ENCODE measurements at places on chromosomes 4 and X.

DNA sequence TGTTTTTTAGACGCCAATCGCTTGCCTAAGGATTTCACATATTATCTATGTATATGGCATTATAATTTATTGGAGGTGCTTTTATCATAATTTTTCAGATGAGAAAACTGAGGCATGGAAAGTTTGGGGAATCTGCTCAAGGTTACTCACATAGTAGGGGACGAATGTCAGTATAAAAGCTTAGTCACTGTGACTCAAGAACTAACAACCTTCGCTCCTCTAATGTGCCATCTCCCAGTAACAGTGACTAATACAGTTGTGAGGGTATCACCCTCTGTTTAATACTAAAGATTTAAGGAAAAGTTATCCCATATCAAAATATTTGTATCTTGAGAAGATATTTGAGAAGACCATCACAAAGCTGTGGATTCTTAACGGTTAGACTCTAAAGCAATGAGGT, 353.1 kb upstream of the SPOCK3 start:
- DNase-seq: no peak

- no peak for DNase-seq
Observed at GRCh38 chrX:106905064-106905708, 2.0 kb upstream of the RIPPLY1 start.

DNA sequence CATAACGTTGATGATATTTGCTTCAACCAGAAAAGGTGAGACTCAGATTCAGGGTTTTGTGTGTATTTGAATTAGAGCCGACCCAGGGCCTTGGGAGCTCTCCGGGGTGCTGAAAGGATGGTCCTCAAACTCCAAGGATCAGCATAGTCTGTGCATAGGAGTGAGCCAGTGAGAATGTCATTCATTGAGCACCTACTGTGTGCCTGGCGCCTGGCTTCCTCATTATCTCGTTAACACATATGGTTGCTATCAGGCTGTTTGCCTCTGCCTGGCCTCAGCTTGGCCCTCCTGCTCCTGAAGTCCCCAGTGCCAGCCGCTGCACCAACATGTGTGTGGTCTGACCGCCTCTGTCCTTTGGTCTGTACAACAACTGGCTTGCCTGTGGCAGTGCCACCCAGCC, 25.1 kb upstream of the JAKMIP1 start:
- DNase-seq: no peak

- DNase-seq: peak; percentile 0
Observed at GRCh38 chr4:95637043-95637600, 88.3 kb upstream of the UNC5C start.

DNA sequence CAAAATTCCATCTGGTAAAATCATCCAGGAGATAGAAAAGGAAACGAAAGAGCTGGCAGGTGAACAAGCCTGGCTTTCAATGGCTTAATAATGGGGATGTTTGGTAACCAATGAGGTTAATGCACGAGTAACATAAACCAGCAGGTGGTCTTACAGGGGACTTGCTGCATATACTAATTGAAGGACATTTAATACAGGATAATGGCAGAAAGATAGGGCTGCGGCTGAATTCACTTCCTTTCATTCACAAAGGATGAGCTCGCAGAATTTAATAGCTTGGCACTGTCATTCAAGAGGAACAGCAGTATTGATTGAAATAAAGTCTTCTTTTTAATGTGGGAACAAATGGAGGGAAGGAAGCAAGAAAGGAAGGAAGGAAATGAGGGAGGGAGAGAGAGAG, 156.3 kb upstream of the RAI2 start:
- peak; percentile 64 for DNase-seq

- DNase-seq: peak; percentile 28
Observed at GRCh38 chrX:128754130-128754529, 701.9 kb upstream of the ACTRT1 start.

DNA sequence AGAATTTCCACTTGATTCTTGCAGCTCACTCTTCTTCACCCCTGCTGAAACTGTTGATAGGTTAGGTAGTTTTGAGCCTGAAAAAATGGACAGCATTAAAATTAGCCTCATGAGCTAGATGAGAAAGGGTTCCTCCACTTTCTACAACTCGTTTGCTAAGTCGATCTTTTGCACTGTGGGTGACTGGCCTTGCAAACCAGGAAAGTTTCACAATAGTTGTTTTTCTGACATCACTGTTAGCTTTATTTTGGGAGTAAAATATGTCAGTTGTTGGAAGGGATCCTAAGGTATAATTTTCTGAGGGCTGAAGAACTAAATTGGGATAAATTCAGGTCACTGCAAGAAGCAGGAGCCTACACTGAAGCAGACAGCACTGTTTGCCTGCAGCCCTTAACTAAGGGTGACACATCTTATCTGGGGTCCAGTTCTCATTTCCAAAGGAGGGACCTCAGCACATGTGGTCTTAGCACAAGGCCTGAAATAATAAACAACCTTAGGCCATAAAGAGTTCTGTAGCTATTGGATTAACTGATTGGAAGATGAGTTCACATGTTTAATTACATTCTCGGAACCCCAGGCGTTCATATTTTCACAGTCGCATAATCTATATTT, 29.1 kb downstream of the ANAPC4 start:
- DNase-seq: no peak

DNA sequence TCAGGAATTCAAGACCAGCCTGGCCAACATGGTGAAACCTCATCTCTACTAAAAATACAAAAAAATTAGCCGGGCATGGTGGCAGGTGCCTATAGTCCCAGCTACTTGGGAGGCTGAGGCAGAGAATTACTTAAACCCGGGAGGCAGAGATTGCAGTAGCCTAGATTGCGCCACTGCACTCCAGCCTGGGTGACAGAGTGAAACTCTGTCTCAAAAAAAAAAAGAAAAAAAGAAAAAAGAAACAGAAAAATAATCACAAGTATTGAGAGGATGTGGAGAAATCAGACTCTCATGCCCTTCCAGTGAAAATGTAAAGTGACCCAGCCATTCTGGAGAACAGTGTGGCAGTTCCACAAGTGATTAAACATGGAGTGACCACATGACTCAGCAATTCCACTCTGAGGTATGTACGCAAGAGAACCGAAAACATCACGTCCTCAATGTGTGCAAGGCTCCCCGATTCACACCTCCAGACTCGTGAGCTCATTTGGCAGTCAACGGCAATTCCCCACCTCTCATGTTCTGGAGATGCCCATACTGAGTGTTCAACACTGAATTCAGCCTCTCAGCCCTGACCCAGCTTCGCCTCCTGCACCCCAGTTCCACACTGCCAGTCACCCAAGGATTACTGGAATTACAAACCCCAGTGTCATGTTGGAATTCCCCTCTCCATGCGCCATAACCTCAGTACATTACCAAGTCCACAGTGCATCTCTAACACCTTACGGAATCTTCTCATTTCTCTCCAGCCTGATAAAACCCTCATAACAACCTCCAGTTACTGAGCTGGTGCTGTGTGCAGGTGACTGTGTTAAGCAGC, 21.1 kb downstream of the ACOX3 start:
- no peak for DNase-seq

- peak; percentile 54 for DNase-seq
Observed at GRCh38 chr4:34365946-34366345, 1878.4 kb downstream of the ARAP2 start.

- DNase-seq: no peak
Observed at GRCh38 chr4:95551653-95552052, 2.9 kb upstream of the UNC5C start.

GRCh38 chrX:125306335-125306866, 13.3 kb upstream of the TEX13C start:
- no peak for DNase-seq

DNA sequence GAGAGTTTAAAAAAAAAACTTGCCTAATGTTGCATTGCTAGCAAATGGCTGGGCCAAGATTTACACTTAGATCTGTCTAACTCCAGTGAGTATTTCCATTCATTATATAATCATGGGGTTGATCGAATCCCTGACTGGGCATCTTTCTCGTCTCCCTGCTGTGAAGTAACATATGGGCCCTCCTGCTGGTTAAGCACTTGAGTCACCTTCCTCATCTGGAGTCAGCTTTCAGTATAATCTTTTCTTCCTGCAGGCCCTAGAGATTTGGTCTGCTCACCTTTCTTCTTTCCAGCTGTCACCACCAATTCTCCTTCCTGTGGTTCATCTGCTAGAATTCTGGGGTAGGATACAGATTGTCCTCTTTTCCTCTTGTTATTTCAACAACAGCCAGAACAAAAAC, 41.6 kb downstream of the TIGD2 start:
- no peak for DNase-seq

GRCh38 chr4:43276321-43276720, 383.8 kb downstream of the GRXCR1 start:
- DNase-seq: no peak

DNA sequence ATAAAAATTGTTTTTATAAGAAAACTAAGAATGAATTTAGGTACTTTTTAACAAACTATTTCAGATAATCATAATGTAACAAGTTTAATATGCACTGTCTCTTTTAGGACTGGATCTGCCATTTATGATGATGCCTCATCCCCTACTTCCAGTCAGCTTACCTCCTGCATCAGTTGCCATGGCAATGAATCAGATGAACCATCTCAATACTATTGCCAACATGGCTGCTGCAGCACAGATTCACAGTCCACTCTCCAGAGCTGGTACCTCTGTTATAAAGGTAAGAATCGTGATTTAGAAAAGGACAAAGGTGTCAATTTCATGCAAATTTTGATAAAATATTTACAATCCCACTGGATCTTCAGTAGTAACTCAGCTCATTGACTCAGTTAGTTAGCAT, 566.2 kb downstream of the DACH2 start:
- DNase-seq: no peak

DNA sequence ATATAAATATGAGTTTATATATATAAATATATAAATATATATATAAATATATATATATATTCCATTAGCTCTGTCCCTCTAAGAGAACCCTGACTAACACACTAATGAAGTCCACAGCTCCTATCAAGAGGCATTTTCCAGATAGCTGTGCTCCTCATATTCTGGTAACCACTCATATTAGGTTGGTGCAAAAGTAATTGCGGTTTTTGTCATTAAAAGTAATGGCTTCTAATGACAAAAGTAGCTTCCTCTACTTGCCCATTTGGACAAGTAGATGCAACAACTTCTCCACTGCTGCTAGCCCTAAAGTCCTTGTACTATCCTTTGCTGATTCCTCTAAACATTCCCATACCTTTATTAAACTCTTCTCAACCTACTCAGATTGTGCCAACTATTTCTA, 182.0 kb downstream of the THOC2 start:
- no peak for DNase-seq

DNA sequence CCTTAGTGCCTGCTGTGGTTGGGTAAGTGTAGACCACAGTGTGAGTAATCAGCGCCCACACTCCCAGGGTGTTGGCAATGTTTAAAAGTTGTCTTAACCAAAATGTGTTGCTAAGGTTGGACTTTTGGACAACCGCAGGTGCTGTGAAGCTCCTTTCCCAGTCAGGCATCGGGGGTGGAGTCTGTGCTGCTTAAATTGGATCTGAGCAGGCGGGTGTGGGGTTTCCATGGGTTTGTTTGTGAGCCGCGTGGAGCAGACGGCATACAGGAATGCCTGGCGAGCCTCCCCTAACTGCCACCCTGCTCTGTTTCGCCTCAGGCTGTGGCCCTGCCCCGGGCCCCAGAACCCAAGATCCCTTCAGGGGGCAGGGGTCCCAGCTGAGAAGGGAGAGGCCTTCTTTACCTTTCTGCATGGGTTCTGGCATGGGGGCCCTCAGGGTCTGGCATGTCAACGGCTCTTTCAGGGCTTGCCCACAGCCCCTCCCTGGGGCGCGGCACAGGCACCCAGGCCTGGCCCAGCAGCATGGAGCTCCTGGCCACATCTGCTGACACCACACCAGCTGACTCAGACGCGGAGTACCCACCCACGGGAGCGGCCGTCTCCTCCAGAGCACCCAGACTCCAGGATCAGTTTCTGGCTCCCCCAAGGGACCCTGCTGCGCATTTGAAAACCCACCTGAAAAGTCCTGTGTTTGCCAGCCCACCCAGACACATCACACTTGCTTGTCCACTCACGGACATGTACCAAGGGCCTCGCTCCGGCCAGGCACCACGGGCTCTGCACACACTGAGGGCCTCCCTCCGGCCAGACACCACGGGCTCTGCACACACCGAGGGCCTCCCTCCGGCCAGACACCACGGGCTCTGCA, 5.1 kb upstream of the SPON2 start:
- no peak for DNase-seq

GRCh38 chrX:154051201-154051810, 31.6 kb upstream of the IRAK1 start:
- DNase-seq: peak; percentile 1

- no peak for DNase-seq
Observed at GRCh38 chr4:16767251-16767650, 131.2 kb downstream of the LDB2 start.

- DNase-seq: no peak
Observed at GRCh38 chr4:138892483-138893407, 122.8 kb upstream of the NOCT start.

GRCh38 chr4:1684506-1685234, 557 bp upstream of the FAM53A start:
- no peak for DNase-seq

- no peak for DNase-seq
Observed at GRCh38 chr4:23083391-23083790, 390.7 kb downstream of the GBA3 start.

- no peak for DNase-seq
Observed at GRCh38 chr4:80931631-80932081, 98.9 kb upstream of the BMP3 start.

DNA sequence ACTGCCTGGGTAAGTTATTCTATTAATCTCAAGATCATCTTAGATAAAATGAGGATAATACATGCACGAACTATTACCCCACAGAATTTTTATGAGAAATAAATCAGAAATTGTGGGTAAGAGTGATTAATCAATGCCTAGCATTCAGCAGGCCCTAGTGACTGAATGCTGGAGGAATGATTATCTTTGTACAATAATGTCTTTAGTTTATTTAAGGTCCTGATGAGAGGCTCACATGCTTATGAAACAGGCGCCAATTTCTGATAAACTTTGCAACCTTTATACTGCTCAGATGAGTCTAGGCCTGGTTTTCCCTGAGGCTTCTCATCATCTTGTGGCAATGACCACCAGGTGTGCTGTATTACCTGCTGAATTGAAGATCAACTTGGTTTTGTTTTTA, 27.8 kb upstream of the BMP2K start:
- DNase-seq: no peak

- no peak for DNase-seq
Observed at GRCh38 chr4:42523066-42523718, 125.9 kb downstream of the SHISA3 start.

DNA sequence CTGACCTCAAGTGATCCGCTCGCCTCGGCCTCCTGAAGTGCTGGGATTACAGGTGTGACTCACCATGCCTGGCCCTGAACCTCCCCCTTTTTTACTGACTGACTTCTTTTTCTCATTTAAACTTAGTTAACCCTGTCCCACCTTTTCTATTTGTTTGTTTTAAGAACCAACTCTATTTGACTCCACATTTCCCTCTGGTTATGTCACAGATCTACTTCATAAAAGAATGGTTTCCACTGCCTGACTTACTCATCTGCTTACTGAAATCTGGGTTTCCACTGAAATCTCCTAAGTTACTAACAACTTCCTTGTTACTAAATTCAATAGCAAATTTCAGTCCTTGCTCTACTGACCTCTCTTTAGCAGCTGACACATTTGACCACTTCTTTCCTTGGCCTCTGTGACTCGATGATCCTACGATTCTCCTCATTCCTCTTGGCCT, 28.0 kb upstream of the NSUN7 start:
- DNase-seq: no peak

GRCh38 chr4:23455456-23456158, 434.2 kb downstream of the PPARGC1A start:
- DNase-seq: no peak

GRCh38 chrX:71067712-71068043, 456 bp downstream of the SNX12 start:
- no peak for DNase-seq

GRCh38 chr4:108930186-108930585, 167.3 kb upstream of the ETNPPL start:
- no peak for DNase-seq
